ENCODE measurements at places on chromosomes 16 and 17.
A peak's percentile ranks its signal among the peaks of the same experiment; 100 is the strongest.

DNA sequence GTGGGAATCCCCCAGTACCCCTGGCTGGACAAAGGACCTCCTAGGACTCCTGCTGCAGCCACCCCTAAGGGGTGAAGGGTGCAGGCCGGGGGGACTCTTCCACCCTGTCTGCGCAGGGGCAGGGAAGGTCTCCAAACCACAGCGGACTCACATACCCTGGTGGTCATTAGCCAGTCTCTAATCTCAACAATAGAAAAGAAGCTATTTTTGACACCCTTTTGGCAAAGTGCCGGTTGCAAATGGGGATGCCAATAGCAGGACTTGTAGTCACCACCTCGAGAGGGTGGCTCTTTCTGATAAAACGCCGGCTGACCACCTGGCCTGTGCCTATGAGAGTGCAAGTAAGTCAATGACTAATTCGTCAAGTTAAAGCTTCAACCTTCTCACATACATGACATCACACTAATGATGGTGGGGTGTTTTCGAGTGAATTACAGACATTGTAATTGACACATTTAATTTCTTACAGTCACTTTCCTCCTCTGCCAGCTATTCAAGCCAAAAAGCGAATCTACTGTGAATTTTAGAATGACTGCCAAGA, 23.1 kb upstream of the DNAH17 start:
- no peak for DNase-seq

DNA sequence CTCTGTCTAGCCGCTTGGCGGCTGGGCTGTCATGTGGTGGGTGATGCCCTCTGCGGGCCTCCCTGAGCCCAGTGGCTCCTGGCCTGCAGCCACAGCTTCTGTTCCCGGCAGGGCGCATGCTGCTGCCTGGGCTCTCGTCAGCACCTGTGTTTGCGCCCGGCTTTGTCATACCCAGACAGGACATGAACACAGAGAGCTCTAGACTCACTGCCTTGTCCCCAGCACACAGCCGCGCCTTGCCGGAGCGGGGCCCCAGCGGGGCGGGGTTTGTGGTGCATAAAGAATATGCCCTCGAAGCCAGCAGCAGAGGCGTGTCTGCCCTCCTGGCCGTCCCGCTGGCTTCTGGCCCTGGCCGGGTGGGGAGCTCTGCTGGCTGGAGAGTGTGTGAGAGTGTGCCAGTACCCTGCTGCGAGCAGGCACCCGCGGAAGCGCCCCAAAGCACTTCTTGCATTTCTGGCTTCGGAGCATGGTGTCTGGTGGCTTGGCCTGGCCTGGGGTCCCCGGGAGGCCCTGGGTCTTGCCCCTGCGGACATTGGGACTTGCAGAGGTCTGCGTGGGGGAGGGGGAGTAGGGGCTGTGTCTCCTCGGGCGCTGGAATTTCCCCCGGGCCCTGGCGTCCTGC, 14.4 kb downstream of the ASPSCR1 start:
- no peak for DNase-seq

DNA sequence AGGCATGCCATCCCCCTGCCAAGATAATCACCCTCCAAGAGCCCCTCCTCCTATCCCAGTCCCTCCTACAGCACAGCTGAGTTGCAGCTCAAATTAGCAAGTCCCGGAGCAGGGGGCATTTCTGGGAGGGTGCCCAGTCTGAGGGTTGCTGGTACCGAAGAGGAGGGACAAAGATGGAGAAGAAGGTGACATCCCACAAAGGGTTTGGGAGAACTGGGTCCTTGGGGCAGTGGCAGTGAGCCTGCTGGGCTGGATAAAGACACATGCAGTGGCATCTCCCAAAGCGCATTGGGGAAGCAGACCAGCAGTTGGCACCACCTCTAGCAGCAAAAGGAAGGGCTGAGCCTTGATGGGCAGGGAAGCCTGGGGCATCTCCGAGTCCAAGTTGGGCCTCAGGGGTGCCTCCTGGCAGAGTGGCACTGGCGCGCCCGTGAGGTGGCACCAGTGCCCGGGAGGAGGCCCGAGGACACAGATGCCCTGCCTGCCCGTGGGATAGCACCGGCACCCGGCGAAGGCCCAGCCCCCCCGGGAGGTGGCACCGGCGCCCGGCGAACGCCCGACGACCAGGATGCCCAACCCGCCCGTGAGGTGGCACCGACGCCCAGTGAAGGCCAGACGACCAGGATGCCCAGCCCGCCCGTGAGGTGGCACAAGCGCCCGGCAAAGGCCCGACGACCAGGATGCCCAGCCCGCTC, 622 bp downstream of the TOM1L2 start:
- peak; percentile 18 for DNase-seq

- no peak for DNase-seq
Observed at GRCh38 chr16:54892981-54893380, 37.7 kb upstream of the IRX5 start.

DNA sequence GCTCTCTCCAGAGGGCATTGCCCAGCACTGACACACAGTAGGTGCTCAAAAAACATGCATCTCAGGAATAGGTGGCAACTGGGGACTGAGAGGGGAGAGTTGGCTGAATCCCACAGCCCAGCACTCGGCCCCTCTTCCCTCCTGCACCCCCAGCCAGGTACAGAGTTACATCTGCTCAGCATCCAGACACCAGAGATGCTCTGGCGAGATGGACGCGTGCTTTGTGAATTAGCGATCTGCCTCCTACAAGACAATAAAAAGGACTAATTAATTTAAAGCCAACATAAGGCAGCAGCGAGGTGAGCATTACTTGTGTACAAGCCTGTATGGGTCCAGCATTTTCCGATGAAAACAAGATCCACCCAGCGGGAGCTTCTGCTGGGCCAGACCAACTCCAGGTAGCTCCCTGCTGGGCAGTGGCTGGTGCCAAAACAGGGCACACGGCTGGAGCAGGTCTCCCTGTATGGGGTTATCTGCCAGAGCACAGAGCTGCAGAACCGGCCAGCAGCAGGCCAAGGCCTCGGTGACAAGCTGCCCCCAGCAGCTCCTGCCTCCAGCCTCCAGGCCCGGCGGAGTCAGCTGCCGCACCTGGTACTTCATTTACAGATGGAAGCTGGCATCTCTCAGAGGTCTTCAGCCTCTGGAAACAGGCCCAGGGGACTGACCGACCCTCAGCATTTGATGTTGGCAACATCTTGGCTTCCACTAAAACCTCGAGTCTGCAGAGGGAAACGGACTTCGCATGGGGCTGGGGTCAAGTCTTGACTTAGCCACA, 219.7 kb upstream of the SDK2 start:
- no peak for DNase-seq

GRCh38 chr16:64094181-64094965, 1027.5 kb downstream of the CDH11 start:
- no peak for DNase-seq

DNA sequence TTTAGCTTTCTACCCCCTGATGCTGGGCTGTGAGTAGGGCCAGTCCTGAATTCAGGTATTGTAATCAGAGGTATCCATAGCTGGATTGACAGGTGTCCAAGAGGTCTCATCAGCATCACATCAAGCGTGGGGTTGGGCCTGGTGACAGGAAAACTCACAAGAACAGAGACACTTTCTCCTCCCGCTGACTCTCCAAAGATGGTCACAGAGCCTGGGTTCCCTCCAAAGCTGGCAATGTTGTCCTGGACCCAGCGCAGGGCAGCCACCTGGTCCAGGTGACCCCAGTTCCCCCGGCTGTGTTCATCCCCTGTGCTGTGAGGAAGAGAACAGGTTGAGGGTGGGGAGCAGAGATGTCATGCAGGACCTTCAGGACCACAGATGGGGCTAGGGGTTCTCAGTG, 11.7 kb downstream of the CES1 start:
- no peak for DNase-seq

DNA sequence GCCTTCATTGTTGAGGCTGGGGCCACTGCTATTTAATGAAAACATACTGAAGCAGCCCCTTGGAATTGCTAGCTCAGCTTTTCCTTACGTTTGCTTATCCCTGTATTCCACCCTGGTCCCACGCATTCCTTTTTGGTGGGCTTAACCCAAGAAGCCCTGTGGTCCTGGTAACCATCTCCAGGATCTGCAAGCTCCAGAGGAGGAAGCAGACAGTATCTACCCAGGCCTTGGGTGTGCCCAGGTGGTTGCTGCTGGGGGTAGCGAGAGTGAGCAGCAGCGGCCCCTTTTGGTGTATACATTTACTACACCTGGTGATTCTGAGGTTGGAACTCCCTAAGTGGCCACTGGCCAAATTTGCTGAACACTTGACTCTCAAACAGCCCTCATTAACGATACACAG, 97.7 kb downstream of the CBLN1 start:
- no peak for DNase-seq

GRCh38 chr17:74892013-74892841, 1.2 kb downstream of the FADS6 start:
- DNase-seq, result no peak

- no peak for DNase-seq
Observed at GRCh38 chr16:89458967-89459366, 31.4 kb downstream of the ANKRD11 start.

DNA sequence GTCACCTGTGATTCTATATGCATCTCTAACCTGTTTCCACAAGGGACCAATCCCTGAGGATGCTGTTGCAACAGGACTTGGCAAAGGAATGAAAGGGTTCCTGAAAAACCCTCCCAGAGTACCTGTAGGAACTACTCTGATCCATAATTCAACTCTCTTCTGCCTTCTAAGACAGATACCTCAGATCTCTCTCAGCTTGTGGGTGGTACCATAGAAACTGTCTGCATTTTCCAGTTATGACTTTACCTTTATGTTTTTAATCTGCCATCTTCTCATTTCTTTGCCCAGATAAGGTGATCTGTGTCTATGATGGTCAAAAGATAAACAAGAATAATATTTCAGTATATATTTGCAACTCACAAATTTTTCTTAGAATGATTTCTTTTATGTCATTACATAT, 65.1 kb downstream of the TMC6 start:
- DNase-seq, result no peak

DNA sequence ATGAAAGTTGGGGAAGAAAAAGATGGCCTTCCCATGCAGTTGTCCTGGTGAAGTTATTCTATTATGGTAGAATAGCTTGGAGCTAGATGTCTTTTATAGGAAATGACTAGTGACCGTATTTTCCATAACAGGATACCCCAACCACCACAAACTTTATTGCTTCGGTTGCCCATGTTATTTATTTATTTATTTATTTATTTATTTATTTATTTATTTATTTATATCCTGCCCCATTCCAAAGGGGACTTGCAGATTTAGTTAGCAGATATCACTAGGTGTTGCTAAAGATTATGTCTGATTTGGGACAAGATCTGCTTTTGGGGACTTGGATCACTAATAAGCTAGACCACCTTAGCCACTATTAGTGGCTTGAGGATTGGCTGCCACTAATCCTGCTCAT, 68.3 kb downstream of the ARHGAP44 start:
- no peak for DNase-seq

DNA sequence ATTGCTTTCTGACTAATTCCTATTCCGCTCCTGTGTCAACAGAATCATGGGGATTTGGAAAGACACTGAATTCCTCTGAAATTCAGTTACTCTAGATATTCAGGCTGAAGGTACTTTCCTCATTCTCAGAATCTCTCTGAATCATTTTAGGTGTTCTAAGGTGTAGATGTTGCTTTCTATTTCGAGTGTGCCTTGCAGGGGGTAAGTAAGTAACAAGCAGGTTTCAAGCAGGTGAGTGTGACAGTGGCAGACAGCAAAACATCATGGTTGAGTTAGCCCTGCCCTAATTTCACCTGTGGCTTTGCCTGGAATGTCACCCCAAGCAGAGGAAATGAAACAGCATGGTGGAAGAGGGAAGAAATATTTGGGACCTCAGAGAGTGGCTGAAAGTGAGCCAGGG, 75.1 kb downstream of the SHISA9 start:
- no peak for DNase-seq

GRCh38 chr17:61904094-61904710, 23.6 kb downstream of the INTS2 start:
- no peak for DNase-seq

DNA sequence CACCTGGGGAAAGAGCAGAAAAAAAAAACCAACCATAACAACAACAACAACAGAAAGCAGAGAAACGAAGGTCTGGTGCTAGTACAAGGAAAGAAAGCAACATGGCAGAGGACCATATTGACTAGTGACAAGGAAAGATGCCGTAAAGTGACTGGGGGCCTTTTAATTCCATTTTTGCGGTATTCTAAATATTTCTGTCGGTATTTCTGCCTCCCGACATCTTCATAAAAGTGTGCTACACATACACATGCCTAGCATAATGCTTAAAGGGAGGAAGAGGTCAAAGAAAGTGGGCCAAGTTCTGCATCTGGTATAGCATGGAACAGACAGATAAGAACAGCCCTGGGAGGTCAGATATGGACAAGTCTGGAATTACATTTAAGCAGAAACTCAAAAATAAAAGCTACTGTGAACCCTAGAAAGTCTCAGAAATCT, 19.5 kb upstream of the RNF43 start:
- no peak for DNase-seq

DNA sequence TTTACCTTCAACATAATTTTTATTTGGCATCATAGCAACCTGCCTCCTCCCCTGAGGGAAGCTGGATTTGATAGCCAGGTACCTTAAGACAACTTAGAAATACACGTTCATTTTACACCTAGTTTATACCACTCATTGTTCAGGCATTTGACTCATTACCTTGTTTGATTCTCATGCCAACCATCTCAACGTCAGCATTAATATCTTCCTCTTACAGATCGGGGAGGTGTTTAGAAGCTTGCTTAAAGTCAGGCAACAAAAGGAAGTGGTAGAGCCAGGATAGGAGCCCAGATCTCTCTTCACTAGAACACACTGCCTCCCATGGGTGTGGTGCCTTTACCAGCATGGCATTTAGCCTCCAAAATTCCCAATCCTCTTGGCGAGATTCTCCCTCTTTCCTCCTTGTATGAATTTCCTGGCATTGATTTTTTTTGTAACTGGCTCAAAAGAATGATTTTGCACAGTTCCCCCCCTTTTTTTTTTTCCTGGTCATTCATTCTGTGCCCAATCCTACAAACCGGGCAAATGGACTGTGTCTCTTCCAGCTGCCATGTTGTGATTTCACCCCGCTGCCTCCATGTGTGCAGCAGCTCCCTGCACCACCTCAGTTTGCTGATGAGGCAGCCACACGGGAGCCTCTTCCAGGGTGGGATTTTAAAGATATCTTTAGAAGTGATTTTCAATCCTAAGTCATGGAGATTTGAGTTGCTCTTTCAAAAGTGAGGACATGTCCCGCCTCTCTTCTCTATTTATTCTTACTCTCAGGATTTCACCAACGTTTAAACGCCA, 383.6 kb downstream of the UTP18 start:
- DNase-seq, result no peak

- no peak for DNase-seq
Observed at GRCh38 chr17:77811521-77811920, 147.0 kb upstream of the TNRC6C start.

GRCh38 chr17:334974-335481, 17.6 kb downstream of the RPH3AL start:
- no peak for DNase-seq

GRCh38 chr17:80727409-80727755, 182.7 kb downstream of the RPTOR start:
- DNase-seq, result no peak
